ENCODE measurements at places on chromosomes 3 and 15.

GRCh38 chr3:102230057-102230456, 204.8 kb upstream of the ZPLD1 start:
- no peak for DNase-seq

- no peak for DNase-seq
Measured at GRCh38 chr15:57566834-57567233, 24.9 kb upstream of the MYZAP start.

GRCh38 chr15:60128000-60128376, 123.9 kb downstream of the FOXB1 start:
- no peak for DNase-seq

- DNase-seq = no peak
Measured at GRCh38 chr3:100090669-100091005, 23.7 kb downstream of the FILIP1L start.

GRCh38 chr3:197305854-197306253, 7.4 kb upstream of the DLG1 start:
- no peak for DNase-seq

GRCh38 chr15:66564136-66565041, 1.4 kb downstream of the LCTL start:
- DNase-seq = no peak

GRCh38 chr3:139528924-139529323, 10.6 kb downstream of the RBP1 start:
- no peak for DNase-seq

GRCh38 chr15:38826880-38827279, 262.3 kb upstream of the RASGRP1 start:
- DNase-seq = no peak

GRCh38 chr3:143128227-143128955, 8.8 kb downstream of the CHST2 start:
- DNase-seq = no peak
